Progenitor cell of endocrine pancreas (in vitro differentiated cells): ENCODE measurements at places on chromosomes 5 and 9.

DNA sequence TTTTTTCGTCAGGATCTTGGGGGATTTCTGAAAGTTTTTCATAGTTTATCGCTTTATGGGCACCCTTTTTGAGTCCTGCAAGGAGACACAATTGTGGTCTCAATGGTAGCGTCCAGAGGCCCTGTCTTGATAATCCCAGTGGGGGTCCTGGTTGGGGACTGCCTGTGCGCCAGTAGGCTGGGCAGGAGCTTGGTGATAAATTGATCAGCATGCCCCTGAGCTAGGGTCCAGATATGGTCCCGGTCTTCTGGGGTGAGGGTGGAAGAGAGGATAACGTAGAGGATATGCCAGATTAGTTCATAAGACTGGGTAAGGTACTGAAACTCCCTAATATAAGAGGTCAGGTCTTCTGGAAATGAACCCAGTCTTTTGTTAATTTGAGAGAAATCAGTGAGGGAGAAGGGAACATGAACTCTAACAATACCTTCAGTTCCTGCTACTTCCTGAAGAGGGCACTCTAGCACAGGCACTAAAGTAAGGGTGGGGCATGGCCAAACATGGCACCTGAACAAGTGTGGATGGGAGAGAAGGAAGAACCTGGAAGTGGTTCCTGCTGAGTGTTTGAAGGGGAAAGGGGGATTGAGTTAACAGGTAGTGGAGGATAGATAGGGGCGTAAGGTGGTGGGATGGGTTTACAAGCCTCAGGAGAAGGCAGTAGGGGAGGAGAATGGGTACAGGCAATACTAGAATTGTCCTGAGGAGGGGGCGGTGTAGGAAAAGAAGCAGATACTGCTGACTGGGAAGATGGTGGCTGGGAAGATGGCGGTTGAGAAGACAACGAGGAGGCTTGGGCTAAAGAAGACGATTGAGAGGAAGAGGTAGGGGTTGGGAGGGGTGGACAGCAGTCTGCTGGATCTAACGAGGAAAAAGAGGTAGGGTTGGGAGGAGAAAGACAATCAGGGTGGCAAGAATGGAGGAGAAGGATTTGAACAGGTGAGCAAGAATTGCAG lies 33.8 kb upstream of the ANXA2R start:
- peaks cover 17% of the 10 kb centered on the region for H3K4me1 ChIP-seq
- H3K27ac ChIP-seq = no peak overlapping the region
- H3K27me3 ChIP-seq = no peaks in the 10 kb centered on the region
- no peak overlapping the region for H3K4me3 ChIP-seq
- H3K36me3 ChIP-seq = peaks cover 29% of the 10 kb centered on the region
- no peak for DNase-seq

DNA sequence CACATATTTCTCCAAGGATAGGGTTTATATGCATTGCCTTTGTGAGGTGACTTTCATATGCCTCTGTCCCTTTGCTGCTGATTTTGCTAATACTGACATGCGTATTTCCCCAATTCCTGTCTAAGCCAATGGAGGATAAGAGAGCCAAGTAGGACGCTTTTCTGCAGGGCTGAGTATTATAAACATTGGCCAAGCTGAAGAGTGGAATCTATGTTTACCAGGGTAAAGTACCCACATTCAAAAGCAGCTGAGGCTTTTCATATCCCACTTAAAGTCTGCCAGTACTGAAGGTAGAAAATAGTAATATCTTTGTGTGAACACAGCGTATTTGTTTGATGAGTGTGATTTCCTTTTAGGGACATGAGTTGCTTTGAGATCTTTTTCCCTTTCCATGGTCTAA lies 128.8 kb upstream of the GPR151 start:
- peaks cover 12% of the 10 kb centered on the region for H3K27me3 ChIP-seq
- H3K4me3 ChIP-seq = no peak overlapping the region
- no peak for DNase-seq
- no peak overlapping the region for H3K27ac ChIP-seq
- no peaks in the 10 kb centered on the region for H3K36me3 ChIP-seq

DNA sequence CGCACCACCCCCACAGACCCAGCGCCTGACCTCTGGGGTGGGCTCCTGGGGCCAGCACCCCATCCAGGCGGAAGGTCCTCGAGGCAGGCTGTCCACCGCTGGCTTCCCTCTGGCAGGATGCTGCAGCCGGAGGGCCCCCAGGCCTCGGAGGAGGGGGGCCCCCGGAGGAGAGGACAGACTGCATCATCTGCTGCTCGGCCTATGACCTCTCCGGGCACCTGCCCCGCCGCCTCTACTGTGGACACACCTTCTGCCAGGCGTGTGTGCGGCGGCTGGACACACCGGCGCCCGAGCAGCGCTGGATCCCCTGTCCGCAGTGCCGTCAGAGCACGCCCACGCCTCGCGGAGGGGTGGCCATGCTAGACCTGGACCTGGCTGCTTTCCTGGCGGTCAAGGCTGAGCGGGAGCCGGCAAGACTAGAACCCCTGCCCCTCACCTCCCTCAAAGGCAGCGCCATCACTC lies 1.2 kb downstream of the RNF224 start:
- peaks cover 9% of the 10 kb centered on the region for H3K4me1 ChIP-seq
- no peaks in the 10 kb centered on the region for H3K27me3 ChIP-seq
- no peak overlapping the region for H3K27ac ChIP-seq
- H3K36me3 ChIP-seq = no peaks in the 10 kb centered on the region

GRCh38 chr9:130680836-130681768 lies 12.5 kb upstream of the EXOSC2 start:
- H3K27ac ChIP-seq = no peak overlapping the region
- peaks cover 2% of the 10 kb centered on the region for H3K4me1 ChIP-seq
- peak; percentile 69 for DNase-seq
- peak overlapping the region; percentile 50 for H3K4me3 ChIP-seq

- no peak overlapping the region for H3K27ac ChIP-seq
- H3K4me3 ChIP-seq = no peak overlapping the region
- H3K36me3 ChIP-seq = no peaks in the 10 kb centered on the region
- DNase-seq = no peak
- no peaks in the 10 kb centered on the region for H3K27me3 ChIP-seq
- no peaks in the 10 kb centered on the region for H3K4me1 ChIP-seq
Observed at GRCh38 chr9:20397348-20397747, 225.0 kb downstream of the MLLT3 start.

DNA sequence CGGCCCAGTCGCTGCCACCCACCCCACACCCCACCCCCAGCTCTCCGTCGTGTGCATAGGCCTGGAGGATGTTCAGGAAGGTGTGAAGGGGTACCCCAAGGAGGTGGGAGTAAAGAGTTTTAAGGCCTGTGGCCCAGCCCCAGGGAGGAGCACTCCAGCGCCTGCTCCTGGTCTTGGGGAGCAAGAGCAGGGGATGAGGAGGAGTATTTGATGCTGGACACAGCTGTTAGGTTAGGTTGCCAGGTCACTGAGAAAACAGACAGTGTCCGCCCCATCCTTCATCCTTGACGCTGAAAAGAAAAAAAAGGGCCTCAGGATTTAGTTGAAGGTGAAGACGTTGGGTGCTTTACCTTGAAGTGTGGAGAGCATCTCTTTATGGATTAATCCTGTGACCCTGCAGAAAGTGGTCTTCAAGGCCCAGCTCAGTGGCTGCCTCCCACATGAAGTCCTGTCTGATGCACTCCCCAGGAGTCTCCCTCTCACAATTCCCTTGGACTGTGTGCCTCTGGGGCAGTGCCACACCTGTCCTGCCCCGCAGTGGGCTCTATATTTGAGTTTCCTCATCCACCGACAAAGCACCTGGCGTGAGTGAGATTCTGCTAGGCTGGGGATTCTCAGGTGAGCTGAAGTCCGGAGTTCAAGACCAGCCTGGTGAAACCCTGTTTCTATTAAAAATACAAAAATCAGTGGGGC lies 101.8 kb downstream of the SPRY4 start:
- DNase-seq = no peak
- H3K4me3 ChIP-seq = no peak overlapping the region
- peaks cover 3% of the 10 kb centered on the region for H3K27me3 ChIP-seq
- no peak overlapping the region for H3K27ac ChIP-seq
- H3K36me3 ChIP-seq = no peaks in the 10 kb centered on the region

GRCh38 chr9:126859111-126859510 lies 1.3 kb upstream of the ZBTB34 start:
- no peaks in the 10 kb centered on the region for H3K36me3 ChIP-seq
- no peak for DNase-seq
- no peak overlapping the region for H3K27ac ChIP-seq
- H3K4me3 ChIP-seq = peak overlapping the region; percentile 75
- peaks cover 30% of the 10 kb centered on the region for H3K27me3 ChIP-seq

GRCh38 chr5:62623271-62623670 lies 44.7 kb downstream of the LRRC70 start:
- DNase-seq = no peak
- no peak overlapping the region for H3K27ac ChIP-seq
- H3K36me3 ChIP-seq = peaks cover 3% of the 10 kb centered on the region
- no peak overlapping the region for H3K4me3 ChIP-seq
- no peaks in the 10 kb centered on the region for H3K27me3 ChIP-seq

DNA sequence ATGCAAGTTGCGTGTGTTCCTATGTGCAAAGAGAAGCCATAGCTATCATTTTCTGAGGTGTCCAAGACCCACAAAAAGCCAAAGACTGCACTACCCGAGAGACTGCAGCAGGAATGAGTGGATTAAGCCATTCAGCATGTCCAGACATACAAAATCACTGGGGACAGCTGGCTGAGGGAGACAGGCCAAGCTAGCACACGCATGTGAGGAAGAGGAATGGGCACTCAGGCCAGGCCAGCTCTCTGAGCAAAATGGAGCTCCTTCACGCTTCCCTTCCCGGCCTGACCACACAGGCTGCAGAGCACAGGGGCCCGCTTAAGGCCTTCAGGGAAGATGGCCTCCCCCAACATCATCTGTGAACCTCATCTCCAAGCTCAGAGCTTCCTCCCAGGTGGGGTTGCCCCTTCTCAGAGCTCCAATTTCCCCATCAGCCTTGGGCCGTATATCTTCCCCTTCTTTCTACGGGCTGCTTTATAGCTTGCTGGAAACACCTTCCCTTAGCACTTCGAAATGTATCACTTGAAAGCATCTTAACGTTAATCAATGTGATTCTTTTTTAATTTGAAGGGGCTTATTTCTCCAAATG lies 8.4 kb downstream of the DCANP1 start:
- no peaks in the 10 kb centered on the region for H3K36me3 ChIP-seq
- no peak overlapping the region for H3K4me3 ChIP-seq
- no peak overlapping the region for H3K27ac ChIP-seq
- no peak for DNase-seq
- peaks cover 10% of the 10 kb centered on the region for H3K27me3 ChIP-seq
- H3K4me1 ChIP-seq = peaks cover 4% of the 10 kb centered on the region

DNA sequence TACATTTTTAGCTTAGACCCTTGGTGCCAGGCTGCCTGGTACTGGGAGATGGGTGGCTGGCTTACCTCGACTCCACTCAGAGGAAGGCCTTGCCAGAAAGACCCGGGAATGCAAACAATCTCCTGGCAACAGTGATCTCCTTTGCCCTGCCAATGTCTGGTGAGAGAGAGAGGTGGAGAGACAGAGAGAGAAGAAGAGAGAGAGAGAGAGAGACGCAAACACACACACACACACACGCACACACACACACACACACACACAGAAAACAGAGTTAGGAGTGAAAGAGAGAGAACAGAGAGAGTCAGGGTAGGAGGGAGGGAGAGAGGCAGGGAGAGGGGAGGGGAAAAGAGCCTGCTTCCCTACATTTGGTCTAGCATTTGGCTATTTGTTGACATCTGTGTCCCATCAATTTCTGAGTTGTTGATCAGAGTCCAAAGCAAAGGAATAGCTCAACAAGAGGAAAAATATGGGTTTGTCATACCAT lies 181.6 kb upstream of the MAP1B start:
- H3K27me3 ChIP-seq = peaks cover 7% of the 10 kb centered on the region
- no peaks in the 10 kb centered on the region for H3K36me3 ChIP-seq
- H3K27ac ChIP-seq = no peak overlapping the region
- H3K4me1 ChIP-seq = no peaks in the 10 kb centered on the region
- DNase-seq = no peak

DNA sequence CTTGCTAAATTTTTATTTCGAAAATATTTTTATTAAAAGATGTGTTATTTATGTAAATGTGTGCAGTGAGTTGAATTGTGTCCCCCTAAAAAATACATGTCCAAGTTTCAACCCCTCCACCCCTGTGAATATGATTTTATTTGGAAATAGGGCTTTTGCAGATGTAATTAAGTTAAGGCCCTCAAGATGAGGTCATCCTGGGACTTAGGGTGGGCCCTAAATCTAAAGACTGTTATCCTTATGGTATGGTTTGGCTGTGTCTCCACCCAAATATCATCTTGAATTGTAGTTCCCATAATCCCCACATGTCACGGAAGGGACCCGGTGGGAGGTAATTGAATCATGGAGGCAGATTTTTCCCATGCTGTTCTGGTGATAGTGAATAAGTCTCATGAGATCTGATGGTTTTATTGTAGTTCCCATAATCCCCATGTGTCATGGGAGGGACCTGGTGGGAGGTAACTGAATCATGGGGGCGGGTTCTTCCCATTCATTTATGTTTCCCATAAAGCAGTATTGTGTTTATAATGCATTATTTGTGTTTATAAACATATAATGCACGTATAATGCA lies 1.5 kb upstream of the TMED7 start:
- peak overlapping the region; percentile 25 for H3K27ac ChIP-seq
- no peaks in the 10 kb centered on the region for H3K36me3 ChIP-seq
- H3K4me3 ChIP-seq = no peak overlapping the region
- no peak for DNase-seq
- peaks cover 4% of the 10 kb centered on the region for H3K4me1 ChIP-seq
- no peaks in the 10 kb centered on the region for H3K27me3 ChIP-seq

DNA sequence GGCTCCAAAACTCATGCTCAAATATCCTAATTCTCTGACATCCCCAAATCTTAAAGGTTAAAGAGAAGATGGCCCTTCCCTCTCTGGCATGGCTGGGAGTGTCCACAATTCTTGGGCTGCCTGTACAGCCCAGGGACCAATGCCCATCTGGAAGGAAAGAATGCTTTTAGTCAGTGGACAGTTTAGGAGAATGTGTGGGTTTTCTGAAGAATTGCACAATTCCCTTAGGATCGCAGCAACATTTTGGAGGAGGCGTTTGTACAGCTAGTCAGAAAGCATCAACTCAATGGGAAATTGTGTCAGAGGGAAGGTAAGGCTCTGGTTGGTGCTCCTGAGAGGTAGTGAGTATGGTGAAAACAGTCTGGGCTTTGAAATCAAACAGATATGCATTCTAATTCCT lies 15.0 kb downstream of the FAM193B start:
- no peak overlapping the region for H3K4me3 ChIP-seq
- no peaks in the 10 kb centered on the region for H3K27me3 ChIP-seq
- DNase-seq = no peak
- peaks cover 11% of the 10 kb centered on the region for H3K36me3 ChIP-seq
- no peak overlapping the region for H3K27ac ChIP-seq

DNA sequence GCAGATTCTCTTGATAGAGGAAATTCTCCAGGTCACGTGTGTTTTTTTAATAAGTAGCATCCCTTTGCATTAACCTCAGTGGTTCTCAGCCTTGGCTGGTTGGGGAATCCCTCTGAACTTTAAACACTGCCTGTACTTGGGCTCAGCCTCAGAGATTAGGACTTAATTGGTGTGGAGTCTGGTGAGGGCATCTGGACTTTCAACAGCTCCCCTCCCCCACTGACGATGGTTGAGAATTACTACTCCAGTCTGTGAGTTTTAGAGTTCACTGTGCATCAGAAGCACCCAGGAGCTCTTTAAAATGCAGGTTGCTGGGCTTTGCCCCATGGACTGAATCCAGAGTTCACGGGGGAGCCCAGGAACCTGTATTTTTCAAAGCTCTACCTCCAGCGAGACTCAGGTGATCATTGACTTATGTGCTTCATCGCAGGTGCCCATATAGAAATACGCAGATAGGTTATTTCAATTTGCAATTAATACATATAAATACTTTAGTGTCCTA lies 71.4 kb downstream of the DAPK1 start:
- peaks cover 87% of the 10 kb centered on the region for H3K4me1 ChIP-seq
- peak overlapping the region; percentile 96 for H3K27ac ChIP-seq
